ENCODE measurements at places on chromosomes 1 and 21.

DNA sequence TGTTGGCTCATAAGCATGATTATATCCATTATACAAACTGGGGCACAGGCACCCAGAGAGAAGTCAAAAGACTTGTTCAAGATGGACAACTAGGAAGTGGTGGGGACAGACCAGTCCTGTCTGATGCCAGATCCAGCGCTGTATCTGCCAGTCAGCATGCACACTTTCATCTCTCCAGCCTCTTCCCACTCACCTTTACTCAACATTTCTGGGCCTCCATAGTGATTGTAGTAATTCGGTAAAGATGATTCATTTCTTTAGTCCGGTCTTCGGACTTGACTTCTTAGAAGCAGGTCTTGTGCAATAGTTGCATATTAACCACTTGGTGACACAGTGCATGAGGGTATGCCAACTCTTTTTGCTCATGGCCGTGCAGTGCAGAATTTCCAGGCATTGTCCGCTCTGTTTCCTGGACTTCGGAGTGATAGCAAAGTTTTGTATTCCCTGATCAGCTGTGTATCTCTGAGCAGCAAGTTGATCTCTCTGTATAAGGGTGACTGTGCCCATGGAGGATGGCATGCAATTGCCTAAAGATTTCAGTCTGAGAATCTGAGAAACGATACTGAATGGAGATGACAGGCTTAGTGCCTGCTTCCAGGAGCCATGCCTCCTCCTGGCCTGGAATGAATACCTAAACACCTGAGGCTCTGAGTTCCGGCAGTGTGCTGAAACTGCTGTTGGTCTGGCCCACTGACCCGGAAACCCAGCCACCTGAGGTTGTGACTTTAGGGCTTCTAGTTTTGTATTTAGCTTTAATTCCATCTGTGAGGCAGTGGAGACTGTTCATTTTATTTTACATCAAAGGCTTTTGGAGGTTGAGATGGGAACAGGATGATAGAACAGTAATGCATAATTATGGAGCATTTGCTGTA lies 39.0 kb downstream of the GALNT2 start:
- no peak for DNase-seq

- DNase-seq = no peak
These were observed 6.1 kb upstream of the NPHP4 start for GRCh38 chr1:5998051-5998905.

GRCh38 chr1:205961405-205961804 lies 18.1 kb upstream of the SLC26A9 start:
- no peak for DNase-seq

GRCh38 chr1:100936194-100936967 lies 40.5 kb downstream of the SLC30A7 start:
- DNase-seq = no peak

DNA sequence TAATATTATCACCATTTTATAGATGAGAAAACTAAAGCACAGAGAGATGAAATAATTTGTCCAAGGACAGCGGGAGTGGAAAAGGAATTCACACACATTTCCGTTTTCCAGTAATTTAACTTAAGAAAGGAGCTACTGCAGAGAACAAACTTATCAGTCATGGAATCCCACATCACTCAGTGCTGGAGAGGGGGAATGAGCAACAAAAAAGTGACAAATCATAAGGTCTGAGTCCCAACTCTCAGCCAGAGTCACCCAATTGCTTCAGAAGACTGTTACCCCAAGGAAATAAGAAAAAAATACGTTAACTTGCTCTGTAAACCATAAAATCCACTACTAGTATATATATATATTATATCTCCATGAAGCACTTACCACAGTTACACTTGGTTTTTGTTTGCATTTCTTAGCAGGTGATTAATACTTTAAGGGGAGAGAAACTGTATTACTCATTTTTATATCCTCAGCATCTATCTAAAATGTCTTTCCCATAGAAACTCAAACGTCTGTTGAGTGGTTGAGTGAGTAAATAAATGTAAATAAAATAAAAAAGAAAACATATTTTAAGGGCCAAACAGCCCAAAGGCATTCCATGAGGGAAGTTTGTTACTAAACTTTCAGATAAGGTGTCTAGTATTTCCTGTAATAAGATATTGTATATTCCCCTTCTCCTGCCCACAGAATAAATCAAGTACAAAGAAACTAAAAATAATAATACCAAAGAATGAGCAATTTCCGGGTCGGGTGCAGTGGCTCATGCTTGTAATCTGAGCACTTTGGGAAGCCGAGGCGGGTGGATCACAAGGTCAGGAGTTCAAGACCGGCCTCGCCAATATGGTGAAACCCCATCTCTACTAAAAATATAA lies 76.8 kb downstream of the SLC45A1 start:
- DNase-seq = no peak

GRCh38 chr21:45505416-45506021 lies 36.7 kb downstream of the SLC19A1 start:
- DNase-seq = no peak

DNA sequence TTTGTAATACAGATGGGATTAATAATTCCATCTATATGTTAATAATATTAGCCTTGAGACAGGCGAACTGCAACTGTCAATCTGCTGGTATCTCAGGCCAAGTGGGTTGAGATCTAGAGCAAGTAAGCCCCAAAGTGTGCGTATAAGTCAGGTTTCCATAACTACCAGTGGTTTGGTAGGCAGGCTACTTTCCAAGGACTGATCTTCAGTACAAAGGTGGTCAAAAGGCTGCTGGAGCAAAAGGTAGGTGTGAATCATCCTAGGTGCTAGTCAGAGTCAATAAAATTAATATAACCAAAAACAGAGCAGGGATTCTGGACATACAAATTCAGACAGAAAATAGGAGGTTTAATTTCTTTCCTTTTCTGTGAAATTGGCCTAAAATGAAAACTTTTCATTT lies 328.0 kb downstream of the TGFB2 start:
- no peak for DNase-seq

DNA sequence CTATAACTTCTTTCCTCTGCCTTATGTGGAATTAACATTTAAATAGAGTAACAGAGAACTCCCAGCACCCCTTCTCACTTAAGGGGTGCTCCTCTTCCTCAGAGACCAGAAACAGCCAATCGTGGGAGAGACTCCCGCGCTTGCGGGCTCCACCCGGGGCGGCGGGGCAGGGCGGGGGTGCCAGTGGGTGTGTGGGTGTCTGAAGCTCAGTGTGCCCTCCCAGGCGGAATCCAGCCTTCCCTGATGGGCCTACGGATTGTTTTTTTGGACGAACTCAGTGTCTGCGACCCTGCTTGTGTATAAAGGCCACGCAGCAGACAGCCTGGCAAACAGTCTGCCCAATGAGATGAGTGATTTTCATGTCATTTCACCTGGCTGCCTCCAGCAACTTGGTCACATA lies 6.2 kb downstream of the RCC2 start:
- no peak for DNase-seq

DNA sequence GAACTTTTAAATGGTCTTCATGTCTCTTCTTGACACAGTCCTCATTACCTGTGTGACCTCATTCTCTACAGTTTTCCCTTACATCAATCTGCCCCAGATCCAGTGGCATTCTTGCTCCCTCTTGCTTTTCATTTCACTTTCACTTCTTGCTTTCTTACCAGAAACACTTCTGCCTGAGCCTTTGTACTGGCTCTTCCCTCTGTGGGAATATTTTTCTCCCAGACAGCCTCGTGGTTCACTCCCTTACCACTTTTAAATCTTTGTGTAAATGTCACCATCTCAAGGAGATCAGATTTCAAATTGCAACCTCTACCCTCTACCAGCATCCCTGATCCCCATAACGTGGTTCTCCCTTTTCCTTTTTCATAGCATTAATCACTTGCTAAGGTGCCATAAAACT lies 73.2 kb downstream of the DISC1 start:
- DNase-seq = no peak

GRCh38 chr1:159981351-159982055 lies 27.5 kb upstream of the SLAMF9 start:
- no peak for DNase-seq

DNA sequence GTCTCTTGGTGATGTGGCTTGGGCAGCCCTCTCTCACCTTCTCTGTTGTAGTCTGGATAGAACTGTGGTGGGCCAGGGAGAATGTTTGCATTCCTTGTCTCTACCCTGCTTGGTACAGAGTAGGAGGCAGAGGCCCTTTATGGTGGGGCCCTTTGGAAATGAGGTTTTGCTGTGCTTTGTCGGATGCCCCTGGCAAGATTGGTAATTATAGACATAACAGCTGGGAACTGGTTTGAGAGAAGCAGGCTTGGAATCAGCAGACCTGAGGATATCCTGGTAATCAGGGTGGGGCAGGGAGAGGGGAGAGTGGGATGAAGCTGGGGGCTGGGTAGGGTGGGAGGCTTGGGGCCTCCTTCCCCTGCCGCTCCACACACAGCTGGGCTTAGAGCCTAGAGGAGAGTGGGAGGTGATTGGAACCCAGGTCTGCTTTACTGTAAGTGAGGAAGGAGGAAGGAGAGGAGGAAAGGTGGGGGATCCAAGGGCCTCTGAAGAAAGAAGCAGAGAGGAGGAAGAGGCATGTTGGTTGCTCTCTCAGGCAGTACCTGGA lies 5.0 kb downstream of the VANGL2 start:
- no peak for DNase-seq

DNA sequence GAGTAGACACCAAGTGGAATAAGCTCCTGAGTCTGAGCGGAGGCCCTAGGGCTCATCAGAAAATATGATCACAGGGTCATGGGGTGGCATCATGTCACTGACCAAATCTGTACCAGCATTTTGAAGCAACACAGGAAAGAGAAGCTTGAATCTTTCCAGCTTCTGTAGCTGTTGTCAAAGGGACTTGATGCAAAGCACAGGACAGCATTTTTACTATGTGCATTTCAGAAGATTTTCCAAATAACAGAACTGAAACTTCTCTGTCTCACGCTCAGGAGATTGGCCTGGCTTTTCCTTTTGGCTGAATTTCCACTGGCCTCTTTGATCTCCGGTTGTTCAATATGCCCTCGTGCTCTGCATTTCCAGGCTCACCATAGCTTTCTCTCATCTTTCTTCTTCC lies 127.2 kb upstream of the ATP1B1 start:
- no peak for DNase-seq

DNA sequence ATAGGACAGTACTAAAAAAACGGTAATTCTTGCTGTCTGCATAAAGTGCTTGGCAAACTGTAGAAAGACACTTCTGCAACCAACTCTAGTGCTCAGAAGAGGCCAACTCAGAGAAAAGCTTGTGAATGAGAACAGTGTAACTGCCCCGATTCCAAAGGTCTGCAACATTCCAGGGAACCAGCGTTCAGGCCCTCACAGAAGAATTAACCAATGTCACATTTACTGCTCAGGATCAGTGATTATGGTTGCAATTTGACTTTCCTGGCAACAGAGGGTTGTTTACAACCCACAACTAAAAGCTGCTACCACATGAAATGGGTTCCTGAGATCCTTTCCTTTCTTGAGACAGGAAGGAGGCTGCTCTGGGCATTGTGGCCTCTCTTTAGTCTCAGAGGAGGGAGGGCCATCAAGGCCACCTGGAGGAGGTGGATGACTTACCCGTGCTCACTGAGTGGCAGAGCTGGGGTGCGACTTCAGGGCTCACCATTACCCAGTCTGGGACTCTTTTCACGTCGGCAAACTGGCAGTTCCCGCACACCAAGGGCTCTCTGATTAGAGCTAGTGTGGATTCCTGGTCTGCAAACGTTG lies 15.3 kb downstream of the SRSF4 start:
- no peak for DNase-seq

DNA sequence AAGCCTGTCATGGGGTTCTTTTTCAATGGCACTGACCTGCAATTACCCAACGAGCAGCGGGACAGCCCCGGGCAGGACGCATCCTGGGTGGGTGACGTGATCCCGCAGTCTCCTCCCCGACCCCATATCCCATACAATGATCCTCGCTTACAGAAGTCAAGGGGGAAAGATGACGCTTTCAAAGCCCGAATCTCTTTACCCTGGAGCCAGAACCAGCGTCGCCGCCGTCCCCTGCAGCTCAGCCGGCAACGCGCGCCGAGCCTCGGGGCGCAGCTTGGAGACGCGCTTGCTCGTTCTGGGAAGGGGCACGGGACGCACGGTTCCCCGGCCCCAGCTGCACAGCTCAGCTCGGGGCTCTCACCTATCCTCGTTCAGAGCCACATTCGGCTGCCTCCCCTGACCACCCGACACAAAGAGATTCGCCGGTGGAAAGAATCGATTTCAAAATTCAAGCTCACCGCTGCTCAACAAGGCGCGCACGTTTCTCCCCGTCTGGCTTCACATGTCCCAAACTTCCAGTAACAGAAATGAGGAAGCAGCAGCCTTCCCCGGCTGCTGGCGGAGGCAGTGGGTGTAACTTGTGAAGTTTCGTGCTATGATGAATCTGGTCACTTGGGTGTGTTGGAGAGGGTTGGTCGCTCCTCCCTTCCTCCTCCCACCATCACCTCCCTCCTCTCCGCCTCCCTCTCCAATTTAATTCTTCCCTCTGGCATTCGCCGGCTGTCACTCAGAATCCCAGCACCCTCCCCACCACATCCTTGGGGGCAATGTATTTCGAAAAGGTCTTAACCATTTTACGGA lies at the start of gene TIAM1:
TIAM1 (minus strand) TSS at position 582 of the 801 bp plus-strand sequence. CDS start 77,289 bp downstream, outside the sequence.
- DNase-seq = no peak

DNA sequence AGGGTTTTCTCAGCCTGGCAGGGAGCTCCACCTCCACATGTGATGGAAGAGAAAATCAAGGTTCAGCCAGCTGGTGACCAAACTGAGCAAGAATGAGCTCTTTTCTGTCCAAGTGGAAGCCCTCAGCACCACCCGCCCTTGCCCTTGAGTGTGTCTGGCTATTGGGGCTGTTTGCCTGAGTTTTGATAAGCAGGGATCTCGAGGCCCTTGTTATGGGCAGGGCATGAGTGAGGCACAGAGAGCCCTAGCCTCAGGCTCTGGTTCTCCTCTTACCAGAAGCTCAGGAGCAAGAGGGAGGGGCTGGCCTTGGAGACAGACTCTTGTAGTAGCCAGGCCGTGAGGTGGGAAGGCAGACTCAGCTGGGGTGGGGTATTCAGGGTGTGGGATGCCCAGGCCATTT lies 37.5 kb upstream of the ARF1 start:
- DNase-seq = no peak

- no peak for DNase-seq
These were observed 20.5 kb upstream of the MYBPHL start for GRCh38 chr1:109327285-109327684.

GRCh38 chr1:19764848-19765247 lies 34.9 kb downstream of the TMCO4 start:
- DNase-seq = no peak

DNA sequence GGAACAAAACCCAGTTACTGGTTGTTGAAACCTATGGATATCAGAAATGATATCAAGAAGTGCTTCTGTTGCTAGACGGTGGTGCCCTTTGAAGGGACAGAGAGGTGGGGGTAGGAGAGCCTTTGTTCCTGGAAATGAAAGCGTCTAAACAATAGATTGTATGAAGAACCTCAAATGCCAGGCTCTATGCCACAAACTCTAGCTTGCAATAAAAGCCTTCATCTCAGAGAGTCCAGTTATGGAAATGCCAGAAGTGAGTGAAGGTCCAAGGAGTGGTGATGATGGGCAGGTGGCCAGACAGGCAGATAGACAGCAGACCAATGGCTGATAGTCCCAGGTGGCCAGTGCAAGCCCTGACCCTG lies 414.1 kb upstream of the PROX1 start:
- no peak for DNase-seq

DNA sequence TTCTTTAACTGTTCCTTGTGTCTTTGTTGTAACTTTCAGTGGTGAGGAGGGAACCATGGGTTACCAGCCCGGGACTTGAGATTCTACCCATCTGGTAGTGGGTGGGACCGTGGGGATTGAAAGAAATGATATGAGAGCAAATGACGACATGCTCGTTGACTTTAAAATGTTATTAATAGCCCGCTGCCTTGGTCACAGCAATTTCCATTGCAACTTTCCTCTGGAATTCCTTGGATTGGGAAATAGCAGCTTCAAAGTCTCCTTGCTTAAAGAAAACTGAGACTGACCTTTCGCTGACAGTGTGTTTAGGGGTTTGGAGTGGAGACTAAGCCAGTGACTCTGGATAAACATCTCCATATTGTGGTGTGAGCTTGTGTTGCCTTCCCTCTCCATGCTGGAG lies 44.2 kb upstream of the MARK1 start:
- DNase-seq = no peak

All from KG1 (cell line).